ENCODE measurements at places on chromosomes 3 and 15.
A peak's percentile ranks its signal among the peaks of the same experiment; 100 is the strongest.

- H3K36me3 ChIP-seq = no peaks in the 10 kb centered on the region
- no peak overlapping the region for H3K27ac ChIP-seq
- H3K4me3 ChIP-seq = no peak overlapping the region
- no peaks in the 10 kb centered on the region for H3K4me1 ChIP-seq
- no peaks in the 10 kb centered on the region for H3K27me3 ChIP-seq
Observed at GRCh38 chr3:156489462-156489911, 65.4 kb downstream of the SSR3 start.

GRCh38 chr15:77495838-77496596 is 75.3 kb downstream of the HMG20A start:
- peak overlapping the region; percentile 46 for H3K27ac ChIP-seq
- peak overlapping the region; percentile 15 for H3K4me3 ChIP-seq
- no peaks in the 10 kb centered on the region for H3K36me3 ChIP-seq
- peaks cover 41% of the 10 kb centered on the region for H3K4me1 ChIP-seq

- peaks cover under 1% of the 10 kb centered on the region for H3K4me1 ChIP-seq
- peak overlapping the region; percentile 99 for H3K27ac ChIP-seq
- H3K27me3 ChIP-seq = no peaks in the 10 kb centered on the region
Observed at GRCh38 chr15:92899601-92899947, 550 bp upstream of the CHD2 start.

DNA sequence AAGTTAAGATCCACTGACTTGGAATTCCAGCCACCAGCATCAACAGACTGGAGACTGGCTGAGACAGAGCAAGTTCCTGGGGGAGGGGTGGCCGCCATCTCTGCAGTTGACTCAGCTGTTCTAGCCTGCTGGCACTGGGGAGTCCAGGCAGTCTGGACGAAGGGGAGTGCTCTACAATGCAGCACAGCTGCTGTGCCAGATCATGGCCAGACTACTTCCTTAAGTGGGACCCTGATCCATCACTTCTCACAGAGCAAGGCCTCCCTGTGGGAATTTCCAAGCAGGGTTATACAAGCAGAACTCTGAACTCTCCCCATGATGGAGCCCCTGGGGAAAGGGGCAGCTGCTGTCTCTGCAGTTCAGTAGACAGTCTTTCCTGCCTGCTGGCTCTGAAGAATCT is 35.2 kb downstream of the PYGO1 start:
- no peaks in the 10 kb centered on the region for H3K4me1 ChIP-seq
- DNase-seq = peak; percentile 34

DNA sequence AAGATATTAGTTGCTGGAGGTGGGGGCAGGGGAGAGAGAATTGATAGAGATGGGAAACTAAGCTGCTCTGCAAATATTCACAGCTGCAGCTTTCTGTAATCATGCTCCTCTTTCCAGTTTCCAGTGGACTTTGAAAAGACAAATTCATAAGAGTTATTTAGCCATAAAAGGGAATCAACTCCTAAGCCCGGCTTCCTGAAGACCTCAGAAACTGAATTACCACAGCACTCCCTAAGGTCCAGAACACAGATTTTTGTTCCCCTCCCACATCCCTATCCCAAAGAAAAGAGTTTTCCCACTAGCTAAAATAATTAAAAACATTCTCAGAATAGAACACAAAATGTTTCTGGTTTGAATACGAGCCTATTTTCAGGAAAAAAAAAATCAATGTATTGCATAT is 871.8 kb upstream of the NR2F2 start:
- H3K4me3 ChIP-seq = no peak overlapping the region
- DNase-seq = no peak
- H3K36me3 ChIP-seq = no peaks in the 10 kb centered on the region
- H3K27me3 ChIP-seq = no peaks in the 10 kb centered on the region
- peaks cover 12% of the 10 kb centered on the region for H3K4me1 ChIP-seq

DNA sequence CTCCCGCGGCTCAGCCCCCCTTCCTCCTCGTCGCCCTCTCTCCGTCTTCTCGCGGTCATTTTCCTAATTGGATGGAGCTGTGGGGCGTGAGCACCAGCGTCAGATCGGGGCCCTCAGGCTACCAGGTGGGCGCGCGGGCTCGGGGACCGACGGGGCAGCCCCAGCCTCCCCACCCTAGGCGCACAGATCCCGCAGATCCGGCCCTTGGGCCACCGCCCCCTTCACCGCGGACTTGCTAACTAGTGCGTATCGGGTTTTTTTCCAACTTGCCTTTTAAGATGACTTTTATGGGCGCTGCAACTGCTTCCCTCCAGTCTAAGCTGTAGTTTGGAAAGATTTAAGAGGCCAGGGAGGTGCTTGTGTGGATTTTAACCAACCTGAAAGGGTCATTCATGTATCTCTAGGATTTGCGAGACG is 1.3 kb downstream of the ZNF710 start:
- peaks cover 12% of the 10 kb centered on the region for H3K27me3 ChIP-seq
- H3K36me3 ChIP-seq = no peaks in the 10 kb centered on the region
- H3K27ac ChIP-seq = no peak overlapping the region
- H3K4me3 ChIP-seq = peak overlapping the region; percentile 69
- DNase-seq = peak; percentile 60
- H3K4me1 ChIP-seq = peaks cover 49% of the 10 kb centered on the region

GRCh38 chr3:122727766-122728165 is 47.1 kb downstream of the PARP14 start:
- DNase-seq = no peak
- no peak overlapping the region for H3K4me3 ChIP-seq
- no peak overlapping the region for H3K27ac ChIP-seq
- no peaks in the 10 kb centered on the region for H3K27me3 ChIP-seq
- no peaks in the 10 kb centered on the region for H3K4me1 ChIP-seq

- DNase-seq = no peak
- no peaks in the 10 kb centered on the region for H3K36me3 ChIP-seq
- H3K27me3 ChIP-seq = no peaks in the 10 kb centered on the region
- no peak overlapping the region for H3K4me3 ChIP-seq
- H3K4me1 ChIP-seq = peaks cover 14% of the 10 kb centered on the region
Observed at GRCh38 chr3:12983319-12983718, 89.9 kb downstream of the IQSEC1 start.
